ENCODE measurements at places on chromosomes 6 and 20.
A peak's percentile ranks its signal among the peaks of the same experiment; 100 is the strongest.

- DNase-seq, result no peak
Measured at GRCh38 chr20:4946986-4947385, 54.3 kb downstream of the SLC23A2 start.

- no peak for DNase-seq
Measured at GRCh38 chr6:53913286-53913685, 118.5 kb downstream of the LRRC1 start.

DNA sequence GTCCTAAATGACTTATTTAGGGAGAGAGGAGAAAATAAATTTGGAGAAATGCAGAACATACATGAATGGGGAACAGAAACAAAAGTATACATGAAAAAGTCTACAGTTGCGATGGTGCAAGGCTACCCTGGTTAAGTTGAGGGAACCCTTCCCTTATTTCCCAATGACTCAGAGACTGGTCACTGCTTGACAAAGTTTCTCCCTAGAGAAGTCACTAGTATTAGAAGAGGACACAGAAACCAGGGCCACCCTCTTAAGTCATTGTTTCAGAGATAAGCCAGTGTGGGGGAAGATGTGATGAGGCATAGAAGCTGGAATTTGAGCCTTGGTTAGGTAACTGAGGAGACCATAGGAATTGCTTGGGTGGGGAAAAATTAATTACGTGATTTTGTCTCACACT lies 24.4 kb upstream of the EDN1 start:
- DNase-seq, result peak; percentile 69

- no peak for DNase-seq
Measured at GRCh38 chr6:101401171-101401570, 7.7 kb downstream of the GRIK2 start.

- no peak for DNase-seq
Measured at GRCh38 chr20:4435671-4436455, 285.8 kb upstream of the PRND start.

DNA sequence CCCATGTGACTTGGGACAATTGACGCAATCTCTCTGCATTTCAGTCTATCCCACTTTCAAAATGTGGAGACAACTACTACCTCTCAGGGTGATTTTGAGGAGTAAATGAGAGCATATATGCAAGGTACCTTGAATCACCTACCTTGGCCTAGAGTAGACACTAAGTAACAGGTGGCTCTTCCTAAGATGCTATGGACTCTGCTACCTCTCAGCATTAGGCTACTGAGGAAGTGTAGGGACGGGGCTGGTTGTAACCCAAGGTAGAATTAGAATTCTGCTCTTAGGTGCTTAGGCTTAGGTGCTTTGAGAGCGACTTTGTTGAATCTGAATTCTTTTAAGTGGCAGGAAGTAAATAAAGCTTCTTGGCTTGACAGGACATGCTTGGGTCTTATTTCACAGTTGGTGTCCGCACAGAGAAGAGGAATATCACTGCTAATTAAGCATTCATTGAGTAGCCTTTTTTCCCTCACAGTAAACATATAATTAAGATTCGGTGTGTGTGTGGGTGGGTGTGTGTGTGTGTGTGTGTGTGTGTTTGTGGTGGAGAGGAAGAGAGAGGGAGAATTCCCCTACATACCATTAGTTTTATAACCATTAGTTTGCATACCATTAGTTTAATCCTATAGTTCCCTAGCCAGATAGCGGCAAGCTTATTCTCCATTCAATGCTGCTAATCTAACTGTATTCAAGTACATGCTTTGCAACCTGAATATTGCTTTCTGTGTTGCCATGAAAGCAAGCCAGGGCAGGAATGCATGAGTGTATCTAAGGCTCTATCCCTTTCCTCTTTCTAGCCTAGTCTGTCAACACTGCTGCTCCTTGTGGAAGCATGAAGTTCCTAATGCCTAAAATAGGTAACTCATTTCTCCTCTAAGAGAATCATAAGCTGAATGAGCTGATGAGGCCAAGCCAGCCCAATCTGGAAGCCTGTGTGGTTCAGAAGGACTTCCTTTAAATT lies 112.5 kb downstream of the IPCEF1 start:
- DNase-seq, result no peak

- no peak for DNase-seq
Measured at GRCh38 chr6:1267057-1267732, 44.7 kb upstream of the FOXQ1 start.

All from cardiac fibroblast (primary cell).